HS-5 (cell line): ENCODE measurements at places on chromosomes 12 and 14.

GRCh38 chr12:88182416-88182815 lies 40.3 kb downstream of the TMTC3 start:
- DNase-seq = no peak

GRCh38 chr12:24470050-24470449 lies 478.9 kb downstream of the BCAT1 start:
- no peak for DNase-seq

GRCh38 chr12:113955109-113955970 lies 10.8 kb downstream of the RBM19 start:
- no peak for DNase-seq

GRCh38 chr14:34070917-34071407 lies 120.1 kb upstream of the EGLN3 start:
- DNase-seq = no peak

DNA sequence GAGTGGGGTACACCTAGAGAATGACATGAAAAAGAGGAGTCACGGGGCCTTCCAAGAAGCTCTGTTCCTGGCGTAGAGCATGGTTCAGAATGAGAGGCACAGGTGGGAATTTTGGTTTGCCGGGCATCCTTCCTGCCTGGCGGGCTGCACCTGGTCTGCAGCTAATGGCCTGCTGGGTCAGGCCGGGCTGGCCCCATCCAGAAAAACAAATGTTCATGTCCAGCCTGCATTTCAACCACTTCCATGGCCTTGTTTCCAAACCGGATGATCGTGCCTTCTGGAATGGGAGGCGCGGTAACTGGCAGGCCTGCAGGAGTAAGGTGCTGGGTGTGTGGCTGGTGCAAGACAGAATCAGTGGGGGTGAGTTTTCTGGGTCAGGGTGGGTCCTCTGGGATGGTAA lies 14.4 kb downstream of the TEAD4 start:
- DNase-seq = no peak

- DNase-seq = peak; percentile 72
Measured at GRCh38 chr12:22101749-22102243, 55.8 kb downstream of the CMAS start.

DNA sequence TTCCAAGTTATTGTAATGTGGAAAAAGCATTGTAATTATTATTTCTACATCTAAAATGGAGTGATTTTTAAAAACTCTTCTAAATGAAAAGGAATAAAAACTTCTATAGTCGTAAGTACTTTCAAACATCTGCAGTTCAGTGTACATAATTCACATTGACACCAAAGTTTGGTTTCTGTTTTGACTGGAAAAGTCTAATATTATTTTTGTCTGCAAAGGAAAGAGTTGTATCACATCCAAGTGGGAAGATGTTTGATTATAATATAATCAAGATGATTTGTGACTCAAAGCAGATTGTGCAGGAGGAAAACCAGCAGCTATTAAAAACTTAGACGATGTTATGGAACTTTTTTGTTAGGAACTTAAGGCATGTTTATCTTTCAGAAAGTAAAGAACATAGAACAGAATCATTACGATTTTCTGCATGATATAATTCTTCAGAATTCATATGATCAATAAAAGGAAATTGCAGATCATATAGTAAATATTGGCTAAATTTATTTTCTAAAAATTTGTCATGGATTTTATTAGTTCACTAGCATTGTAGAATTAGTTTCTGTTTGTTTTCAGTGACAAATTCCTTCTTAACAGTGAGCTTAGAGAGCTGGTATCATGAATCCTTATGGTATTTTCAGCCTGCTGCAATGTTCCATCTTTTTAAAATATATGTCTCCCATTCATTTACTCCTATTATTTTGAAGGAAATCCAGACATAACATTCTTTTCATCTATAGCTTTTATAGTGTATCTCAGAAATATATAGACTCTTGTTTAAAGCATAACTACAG lies 145.8 kb downstream of the MIPOL1 start:
- no peak for DNase-seq

- no peak for DNase-seq
Measured at GRCh38 chr12:1357171-1357570, 237.2 kb downstream of the FBXL14 start.

- DNase-seq = no peak
Measured at GRCh38 chr12:50132505-50133135, 20.6 kb downstream of the COX14 start.

- DNase-seq = no peak
Measured at GRCh38 chr12:53056901-53057300, 7.0 kb downstream of the TNS2 start.

DNA sequence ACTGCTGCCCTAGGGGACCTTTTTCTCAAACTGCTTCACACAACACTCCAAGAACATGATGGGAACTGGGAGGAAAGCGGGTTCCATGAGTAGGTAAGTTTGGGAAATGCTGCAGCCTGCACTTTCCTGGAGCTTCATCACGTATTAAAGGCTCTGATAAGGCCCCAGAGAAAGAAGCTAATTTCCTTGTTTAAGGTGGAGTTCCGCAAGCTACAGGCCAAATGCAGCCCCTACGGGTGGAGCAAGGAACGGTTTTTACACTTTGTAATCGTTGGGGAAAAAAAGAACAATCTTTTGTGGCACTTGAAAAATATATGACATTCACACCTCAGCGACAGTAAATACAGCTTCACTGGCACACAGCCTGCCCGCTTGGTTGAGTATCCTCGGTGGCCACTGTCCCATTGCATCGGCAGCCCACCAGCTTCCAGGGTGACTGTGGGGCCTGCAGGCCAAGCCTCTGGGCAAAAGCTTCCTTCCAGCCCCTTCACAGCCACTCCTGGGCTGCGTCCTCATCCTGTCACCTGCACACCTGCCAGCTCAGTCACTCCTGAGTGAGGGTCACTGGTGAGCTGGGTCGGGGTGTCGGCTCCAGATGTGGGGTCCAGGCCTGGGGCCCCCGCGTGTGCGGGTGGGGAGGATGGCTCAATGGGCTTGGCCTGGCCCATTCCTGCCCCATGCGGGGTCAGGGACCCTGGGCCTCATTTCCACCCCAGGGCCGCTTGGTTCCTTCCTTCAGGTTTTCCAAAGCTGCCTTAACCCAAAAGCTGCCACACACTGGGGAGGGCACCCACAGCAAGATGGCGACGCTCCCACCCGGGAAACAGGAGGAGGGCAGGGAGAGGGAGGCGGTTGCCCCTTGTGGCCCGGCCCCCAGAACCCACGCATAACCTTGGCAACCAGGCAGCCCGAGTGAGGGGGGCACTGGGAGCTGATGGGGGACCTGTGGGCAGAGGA lies 2.4 kb downstream of the AMN start:
- DNase-seq = no peak

- no peak for DNase-seq
Measured at GRCh38 chr12:124352839-124353238, 57.9 kb downstream of the RFLNA start.

DNA sequence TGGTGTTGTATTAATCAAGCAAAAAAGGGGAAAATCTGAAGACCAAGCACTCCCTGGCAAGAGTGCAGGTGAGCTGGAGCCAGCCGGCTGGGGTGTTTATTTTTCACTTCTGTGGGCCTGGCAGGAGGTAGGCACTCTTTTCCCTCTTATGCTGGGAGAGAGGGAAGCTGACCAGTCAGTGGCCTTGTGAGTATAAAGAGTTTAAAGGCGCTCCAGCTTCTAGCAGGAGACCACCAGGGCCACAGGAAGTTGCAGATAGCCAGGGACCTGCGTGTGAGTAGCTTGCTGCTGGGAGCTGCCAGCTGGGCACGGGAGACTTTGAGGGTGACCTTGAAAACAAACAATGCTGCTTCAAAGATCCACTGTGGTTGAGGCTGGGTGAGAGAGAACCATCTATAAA lies 217.4 kb upstream of the PWP1 start:
- DNase-seq = no peak

- no peak for DNase-seq
Measured at GRCh38 chr14:68084256-68084655, 264.7 kb downstream of the RAD51B start.

- peak; percentile 5 for DNase-seq
Measured at GRCh38 chr12:131092901-131093603, 139.3 kb downstream of the ADGRD1 start.

- DNase-seq = no peak
Measured at GRCh38 chr12:109735825-109736551, 22.4 kb downstream of the FAM222A start.

DNA sequence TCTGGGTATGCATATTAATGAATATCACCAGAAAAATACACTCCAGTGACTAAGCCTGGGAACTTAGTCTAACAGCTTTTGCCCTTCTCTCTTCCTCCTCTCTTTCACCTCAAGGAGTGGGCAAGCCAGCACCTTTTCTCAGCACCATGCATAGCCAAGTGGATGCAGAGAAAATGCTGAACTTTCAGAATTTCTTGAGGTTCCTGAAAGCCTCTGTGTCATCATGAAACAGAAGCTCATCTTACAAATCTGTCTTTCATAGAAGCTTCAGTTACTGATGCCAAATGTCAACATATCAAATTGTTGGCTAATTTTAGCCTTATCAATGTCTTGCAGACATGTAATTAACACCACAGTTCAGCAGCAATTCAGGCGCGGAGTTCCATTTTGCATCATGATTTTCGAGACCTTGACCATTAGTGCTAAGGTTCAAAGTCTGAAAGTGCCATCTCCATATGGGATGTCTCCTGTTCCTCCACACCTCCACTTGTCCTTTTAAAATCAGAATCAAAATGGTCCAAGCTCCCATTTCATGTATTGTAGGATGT lies 51.1 kb upstream of the RPH3A start:
- DNase-seq = no peak

DNA sequence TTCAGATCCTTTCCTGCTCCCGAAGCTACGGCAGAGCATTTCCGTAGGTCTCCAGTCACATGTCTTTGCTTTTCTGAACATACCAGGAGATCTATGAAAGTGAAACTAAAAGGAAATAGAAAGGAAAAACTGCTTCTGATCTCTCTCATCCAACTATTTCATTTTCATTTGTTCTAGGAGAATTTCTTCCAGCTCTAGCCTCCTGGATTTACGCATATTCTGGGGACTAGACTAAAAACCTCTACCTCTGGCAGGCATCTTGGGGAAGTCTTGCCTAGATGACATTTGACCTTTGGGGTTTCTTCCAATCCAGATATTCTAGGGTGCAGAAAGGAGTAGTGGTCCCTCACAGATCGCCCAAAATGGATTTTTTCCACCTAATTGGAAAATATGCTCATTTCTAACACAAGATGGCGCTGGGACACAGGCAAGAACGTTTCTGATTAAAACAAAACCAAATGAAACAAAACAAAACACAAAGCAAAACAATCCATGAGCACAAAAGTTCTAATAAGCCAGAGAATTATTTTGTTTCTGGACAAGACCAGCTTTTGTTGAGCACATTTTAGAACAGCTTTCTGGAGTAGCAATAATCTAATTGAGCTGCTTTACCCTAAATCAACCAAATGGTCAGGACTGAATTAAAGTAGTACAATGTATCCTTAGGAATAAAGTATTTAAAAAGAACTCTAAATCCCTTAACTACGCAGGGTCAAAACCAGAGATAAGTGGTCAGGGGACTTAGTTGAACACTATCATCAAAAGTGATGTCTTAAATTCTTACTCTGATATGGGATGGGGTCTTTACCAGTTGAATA lies 12.3 kb upstream of the PARP11 start:
- DNase-seq = peak; percentile 37

DNA sequence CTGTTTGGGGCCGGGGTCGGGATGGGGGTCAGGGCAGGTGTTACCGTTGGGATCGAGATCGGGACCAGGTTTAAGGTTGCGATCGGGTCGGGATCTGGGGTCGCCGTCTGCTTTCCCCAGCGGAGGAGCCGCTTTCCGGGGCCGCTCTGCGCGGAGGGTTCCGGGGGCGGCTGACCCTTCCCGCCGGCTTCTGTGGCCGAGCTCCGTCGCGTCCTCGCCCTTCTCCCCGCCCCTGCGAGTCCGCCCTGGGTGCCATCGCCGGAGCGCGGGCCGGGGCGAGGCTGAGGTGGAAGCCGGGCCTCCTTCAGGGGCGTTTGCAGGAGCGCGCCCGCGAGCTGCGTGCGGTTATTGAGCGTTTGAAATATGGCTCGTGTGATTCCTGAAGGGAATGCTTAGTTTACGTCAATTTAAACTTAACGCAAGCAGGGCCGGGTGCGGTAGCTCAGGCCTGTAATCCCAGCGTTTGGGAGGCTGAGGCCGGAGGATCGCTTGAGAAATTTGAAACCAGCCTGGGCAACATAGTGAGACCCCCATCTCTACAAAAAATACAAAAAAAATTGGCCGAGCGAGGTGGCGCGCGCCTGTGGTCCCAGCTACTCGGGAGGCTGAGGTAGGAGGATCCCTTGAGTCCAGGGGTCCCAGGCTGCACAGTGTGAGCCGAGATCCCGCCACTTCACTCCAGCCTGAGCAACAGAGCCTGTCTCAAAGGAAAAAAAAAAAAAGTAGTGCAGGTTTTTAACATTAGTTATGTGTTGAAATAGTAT lies 620 bp downstream of the PGAM5 start:
- DNase-seq = no peak
